ENCODE measurements at places on chromosomes 2 and 18. TPM values are rescaled to one million over a fixed set of nuclear protein-coding genes. Genes with fewer than 3 reads are reported as not detected.

- peak overlapping the region; percentile 36 for H3K27ac ChIP-seq
- DNase-seq, result no peak
- no peaks in the 10 kb centered on the region for H3K36me3 ChIP-seq
Observed at GRCh38 chr2:145157036-145157675, 637.2 kb upstream of the ZEB2 start.

CEP76 gene
- 9.7 TPM for total RNA-seq

GRCh38 chr18:50011813-50012435 lies 183.0 kb downstream of the MYO5B start:
- H3K4me3 ChIP-seq, result no peak overlapping the region
- no peak for DNase-seq
- H3K27ac ChIP-seq, result no peak overlapping the region
- H3K36me3 ChIP-seq, result no peaks in the 10 kb centered on the region
- no peaks in the 10 kb centered on the region for H3K4me1 ChIP-seq

- no peak overlapping the region for H3K27ac ChIP-seq
- DNase-seq, result no peak
- H3K27me3 ChIP-seq, result no peaks in the 10 kb centered on the region
- no peaks in the 10 kb centered on the region for H3K36me3 ChIP-seq
- no peaks in the 10 kb centered on the region for H3K4me1 ChIP-seq
Observed at GRCh38 chr2:41313082-41313481, 734.7 kb upstream of the PKDCC start.

MAP3K19 gene
- 2.1 TPM for total RNA-seq

DNA sequence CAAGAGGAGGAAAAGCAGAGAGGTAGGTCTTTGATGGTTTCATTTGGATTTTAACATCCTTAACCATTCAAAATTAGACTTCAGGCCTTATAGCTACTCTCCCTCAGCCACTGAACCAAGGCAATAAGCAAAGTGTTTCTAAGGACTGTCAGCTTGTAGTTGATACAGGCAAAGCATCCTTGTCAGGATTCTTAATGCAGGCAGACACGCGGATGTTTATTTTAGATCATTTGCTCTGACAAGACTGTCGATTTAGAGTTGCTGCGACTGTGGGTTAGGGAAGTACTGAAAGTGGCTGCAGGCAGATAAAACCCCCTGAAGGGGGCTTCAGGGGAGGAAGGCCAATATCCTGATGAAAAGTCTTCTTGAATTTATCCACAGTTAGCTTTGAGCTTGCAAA lies 46.6 kb downstream of the CDH20 start:
- H3K27ac ChIP-seq, result no peak overlapping the region
- H3K36me3 ChIP-seq, result no peaks in the 10 kb centered on the region
- no peaks in the 10 kb centered on the region for H3K27me3 ChIP-seq
- no peak for DNase-seq
- H3K4me1 ChIP-seq, result no peaks in the 10 kb centered on the region

B3GNT7 gene
- total RNA-seq, result 2.0 TPM

GRCh38 chr2:238848976-238849853 lies 1.3 kb downstream of the TWIST2 start:
- peak overlapping the region; percentile 85 for H3K27ac ChIP-seq
- no peak for DNase-seq
- no peaks in the 10 kb centered on the region for H3K4me1 ChIP-seq
- H3K36me3 ChIP-seq, result no peaks in the 10 kb centered on the region
- H3K27me3 ChIP-seq, result no peaks in the 10 kb centered on the region

IL37 gene
- not detected for total RNA-seq

SPHKAP gene
- total RNA-seq, result 0.07 TPM

CPS1 gene
- 10.8 TPM for total RNA-seq

THUMPD2 gene
- total RNA-seq, result 7.6 TPM

GRCh38 chr2:46656640-46657039 lies 177.3 kb downstream of the TMEM247 start:
- H3K4me1 ChIP-seq, result peaks cover 10% of the 10 kb centered on the region
- no peaks in the 10 kb centered on the region for H3K27me3 ChIP-seq
- H3K4me3 ChIP-seq, result no peak overlapping the region
- no peak for DNase-seq
- H3K27ac ChIP-seq, result peak overlapping the region; percentile 30
- H3K36me3 ChIP-seq, result no peaks in the 10 kb centered on the region

DNA sequence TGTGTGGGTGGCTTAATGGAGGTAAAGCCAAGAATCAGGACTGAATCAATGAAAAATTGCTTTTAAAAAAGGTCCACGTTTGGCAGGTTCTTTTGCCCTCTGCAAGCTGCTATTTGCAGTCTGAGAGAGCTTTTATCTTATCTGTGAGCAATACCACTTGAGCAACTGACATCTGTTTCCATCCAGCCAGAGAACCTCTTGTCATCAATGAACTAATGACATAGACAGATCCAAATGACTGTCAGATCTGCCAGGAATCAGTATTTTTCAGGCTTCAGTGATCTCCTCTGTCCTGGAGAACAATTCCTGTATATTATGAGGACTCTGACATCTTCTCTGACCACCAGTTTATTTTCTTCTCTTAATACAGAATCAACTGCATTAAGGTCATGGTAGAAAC lies 608.1 kb downstream of the LRP1B start:
- no peak overlapping the region for H3K27ac ChIP-seq
- no peak for DNase-seq
- no peaks in the 10 kb centered on the region for H3K27me3 ChIP-seq
- no peaks in the 10 kb centered on the region for H3K4me1 ChIP-seq
- H3K36me3 ChIP-seq, result no peaks in the 10 kb centered on the region

- H3K4me3 ChIP-seq, result no peak overlapping the region
- no peaks in the 10 kb centered on the region for H3K36me3 ChIP-seq
- no peak for DNase-seq
Observed at GRCh38 chr2:16103614-16104314, 163.4 kb downstream of the MYCN start.

DNA sequence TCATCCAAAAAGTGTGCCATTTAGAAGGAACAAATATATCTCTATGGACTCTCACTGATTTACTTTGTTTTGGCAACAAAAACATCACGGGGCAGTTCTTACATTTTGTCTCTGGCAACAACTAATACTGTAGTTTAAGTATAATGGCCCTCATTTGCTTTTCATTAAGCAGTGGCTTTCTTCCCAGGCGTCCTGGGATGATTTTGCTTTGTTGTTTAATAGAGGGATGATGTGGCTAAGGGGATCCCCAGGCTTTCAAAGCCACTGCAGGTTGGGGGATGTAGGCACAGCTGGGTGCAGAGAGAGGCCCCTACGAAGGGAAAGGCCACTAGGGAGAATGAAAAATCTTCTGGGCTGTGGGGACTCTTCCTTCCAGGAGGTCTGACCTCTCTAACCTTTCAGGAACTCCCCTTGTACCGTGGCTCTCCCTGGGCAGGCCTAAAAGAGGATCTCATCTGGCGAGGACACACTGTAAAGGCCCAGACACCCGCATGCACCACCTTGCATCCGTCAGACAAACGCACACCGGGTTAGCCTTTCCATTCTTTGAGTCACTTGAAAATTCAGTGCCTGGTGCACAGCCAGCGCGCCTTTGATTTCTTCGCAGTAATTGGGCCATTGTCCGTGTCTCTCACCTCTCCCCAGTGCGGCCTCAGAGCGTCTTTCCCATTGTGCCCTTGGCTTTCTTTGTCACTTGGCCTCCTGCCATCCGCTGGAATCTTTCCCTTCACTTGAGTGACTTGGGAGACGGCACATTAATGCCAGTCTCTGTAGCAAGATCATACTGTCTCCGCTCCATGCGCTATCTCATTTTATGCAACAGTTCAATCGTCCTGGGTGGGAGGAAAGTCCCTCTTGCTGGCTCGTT lies 40.3 kb upstream of the AFF3 start:
- H3K36me3 ChIP-seq, result no peaks in the 10 kb centered on the region
- no peak for DNase-seq
- no peak overlapping the region for H3K4me3 ChIP-seq
- no peaks in the 10 kb centered on the region for H3K4me1 ChIP-seq

- DNase-seq, result no peak
- H3K27ac ChIP-seq, result no peak overlapping the region
- no peaks in the 10 kb centered on the region for H3K4me1 ChIP-seq
- no peaks in the 10 kb centered on the region for H3K36me3 ChIP-seq
- H3K27me3 ChIP-seq, result no peaks in the 10 kb centered on the region
- H3K4me3 ChIP-seq, result no peak overlapping the region
Observed at GRCh38 chr2:11104794-11105660, 50.2 kb upstream of the SLC66A3 start.

DNA sequence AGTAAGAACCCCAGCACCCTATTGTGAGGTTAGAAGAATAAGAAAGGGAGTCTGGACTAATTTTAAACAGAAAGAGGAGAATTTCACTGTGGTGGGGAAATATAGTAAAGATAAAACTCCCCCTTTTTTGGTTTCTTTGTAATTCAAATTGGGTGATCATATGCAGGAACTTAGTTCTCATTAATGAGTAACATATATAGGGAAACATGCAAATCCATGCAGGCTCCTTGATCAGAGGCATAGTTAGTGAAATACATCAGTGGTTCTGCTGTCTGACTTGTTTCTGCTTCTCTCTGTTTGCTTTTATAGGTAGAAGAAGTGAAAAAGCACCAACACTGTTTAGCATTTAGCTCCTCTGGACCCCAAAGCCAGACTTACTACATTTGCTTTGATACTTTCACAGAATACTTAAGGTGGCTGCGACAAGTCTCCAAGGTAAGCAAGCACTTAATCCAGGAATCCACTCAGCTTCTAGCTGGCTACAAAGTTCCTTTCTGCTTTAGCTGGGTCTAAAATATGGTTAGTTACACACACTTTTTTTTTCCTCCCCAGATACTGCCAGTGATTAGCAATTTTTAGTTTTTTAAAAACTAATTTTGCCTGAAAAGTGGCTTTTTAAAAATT lies 123.2 kb downstream of the PHLPP1 start:
- H3K27me3 ChIP-seq, result no peaks in the 10 kb centered on the region
- no peak overlapping the region for H3K4me3 ChIP-seq
- no peak overlapping the region for H3K27ac ChIP-seq
- H3K4me1 ChIP-seq, result no peaks in the 10 kb centered on the region

DNA sequence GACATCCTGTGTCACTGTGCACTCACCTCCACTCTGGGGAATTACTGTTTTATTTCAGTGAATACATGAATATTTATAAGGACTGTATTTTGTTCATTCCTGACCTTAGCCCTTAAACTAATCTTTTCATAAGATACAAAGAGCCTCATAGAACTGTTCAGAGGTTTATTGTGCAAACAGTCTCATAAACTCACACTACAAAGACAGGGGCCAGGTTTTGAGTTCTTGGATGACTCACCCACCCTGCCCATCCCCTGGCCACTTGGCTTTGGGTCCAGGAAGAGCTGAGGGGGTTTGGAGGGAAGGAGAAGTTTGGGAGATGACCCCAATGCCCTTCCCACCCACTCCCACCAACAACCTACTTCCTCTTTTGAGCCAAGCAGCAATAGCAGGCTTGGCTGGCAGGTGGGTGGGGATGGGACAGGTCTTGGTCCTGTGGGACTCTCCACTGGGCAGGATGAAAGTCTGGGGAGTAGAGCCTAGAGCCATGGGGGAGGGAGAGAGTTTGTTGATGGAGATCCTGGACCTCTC lies 43.1 kb upstream of the IL1R2 start:
- H3K27ac ChIP-seq, result no peak overlapping the region
- no peaks in the 10 kb centered on the region for H3K27me3 ChIP-seq
- H3K4me3 ChIP-seq, result no peak overlapping the region
- no peaks in the 10 kb centered on the region for H3K4me1 ChIP-seq
- DNase-seq, result no peak

DNA sequence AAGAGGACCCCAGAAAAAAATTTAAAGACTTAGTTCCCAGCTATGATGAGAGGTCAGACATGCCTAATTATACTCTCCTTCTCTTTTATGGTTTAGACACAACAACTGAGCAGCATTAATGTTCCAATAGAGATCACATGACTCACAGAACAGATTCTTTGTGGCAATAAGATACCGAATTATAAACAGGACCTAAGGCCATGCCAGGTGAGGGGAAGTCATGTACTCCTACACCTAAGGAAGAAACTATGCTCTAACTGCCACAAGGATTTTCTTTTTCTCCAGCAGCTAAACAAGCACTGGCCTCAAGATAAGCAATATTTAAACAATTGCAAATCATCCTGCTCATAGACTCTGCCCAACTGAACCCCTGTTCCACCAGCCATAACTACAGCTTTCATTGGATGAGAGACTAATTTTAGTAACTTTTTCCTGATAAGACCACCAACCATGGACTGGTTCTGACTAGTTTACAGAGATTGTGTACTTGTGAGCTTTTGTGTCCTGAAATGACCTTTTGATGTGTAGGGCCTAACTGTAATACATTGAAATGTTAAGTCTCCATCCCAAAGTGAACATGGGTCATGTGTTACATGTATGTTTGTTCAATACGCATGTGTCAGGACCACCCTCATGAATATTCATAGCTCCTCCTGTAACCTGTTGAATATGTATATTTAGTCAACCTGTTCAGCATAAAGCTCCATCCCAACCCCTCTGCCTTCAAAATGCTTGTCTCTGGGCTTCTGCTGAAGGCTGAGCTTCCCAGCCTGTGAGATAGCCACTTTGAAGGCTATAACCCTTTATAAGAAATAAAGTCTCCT lies 21.6 kb upstream of the NFE2L2 start:
- no peaks in the 10 kb centered on the region for H3K27me3 ChIP-seq
- H3K36me3 ChIP-seq, result no peaks in the 10 kb centered on the region
- H3K4me3 ChIP-seq, result no peak overlapping the region
- H3K27ac ChIP-seq, result no peak overlapping the region
- no peaks in the 10 kb centered on the region for H3K4me1 ChIP-seq
- DNase-seq, result no peak

CNGA3 gene
- not detected for total RNA-seq

DNA sequence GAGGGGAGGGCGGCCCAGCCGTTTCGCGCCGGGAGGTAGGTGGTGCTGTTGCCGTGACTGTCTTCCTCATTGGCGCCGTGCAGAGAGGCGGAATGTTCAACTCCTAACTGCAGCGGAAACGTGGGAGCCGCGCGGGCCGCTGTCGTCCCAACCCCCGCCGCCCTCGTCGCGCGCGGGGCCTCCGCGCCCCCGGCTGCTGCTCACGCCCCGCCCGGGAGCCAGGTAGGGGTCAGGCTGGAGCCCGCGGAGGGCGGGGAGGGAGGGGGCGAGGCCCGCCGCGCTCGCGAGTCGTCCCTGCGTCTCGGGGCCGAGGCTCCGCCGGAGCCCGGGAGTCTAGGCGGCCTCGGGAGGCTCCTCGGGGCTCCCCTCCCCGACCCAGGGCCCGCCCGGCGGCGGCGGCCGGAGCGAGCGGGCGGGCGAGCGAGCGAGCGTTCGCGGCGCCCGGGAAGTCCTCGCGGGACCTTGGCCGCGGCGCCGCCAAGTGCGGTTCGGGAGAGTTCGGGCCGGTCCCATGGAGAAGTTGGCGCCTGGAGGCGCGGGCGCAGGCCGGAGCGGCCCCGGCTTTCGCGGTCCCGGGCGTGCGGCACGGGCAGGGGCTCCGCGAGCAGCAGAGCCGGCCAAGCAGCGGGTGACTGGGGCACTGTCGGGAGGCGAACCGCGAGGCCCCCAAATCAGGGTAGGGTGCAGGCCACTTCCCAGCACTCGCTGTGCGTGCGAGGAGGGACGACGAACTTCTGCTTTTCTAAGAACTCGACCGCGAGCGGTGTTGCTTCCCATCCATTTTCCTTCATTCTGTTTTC lies at the start of gene MAP3K20:
MAP3K20 (plus strand) TSS at position 66 of the 800 bp plus-strand sequence. CDS start 15,186 bp downstream, outside the sequence.
- H3K4me1 ChIP-seq, result no peaks in the 10 kb centered on the region
- peak within 1 kb of the TSS; percentile 74 for H3K4me3 ChIP-seq
- no peaks in the 10 kb centered on the region for H3K36me3 ChIP-seq
- H3K27ac ChIP-seq, result peak within 1 kb of the TSS; percentile 99

GRCh38 chr2:31778153-31778552 lies 197.4 kb upstream of the SRD5A2 start:
- H3K27me3 ChIP-seq, result no peaks in the 10 kb centered on the region
- H3K4me3 ChIP-seq, result no peak overlapping the region
- H3K4me1 ChIP-seq, result no peaks in the 10 kb centered on the region
- H3K27ac ChIP-seq, result no peak overlapping the region
- no peaks in the 10 kb centered on the region for H3K36me3 ChIP-seq
